Right cardiac atrium (tissue), 5 donors: ENCODE measurements at places on chromosomes 5 and 9. TPM values are rescaled to one million over a fixed set of nuclear protein-coding genes. Genes with fewer than 3 reads are reported as not detected.

- DNase-seq, result no peak
Observed at GRCh38 chr9:108869092-108869725, 7.1 kb downstream of the ACTL7A start.

BARHL1 gene
- total RNA-seq, result not detected

DNA sequence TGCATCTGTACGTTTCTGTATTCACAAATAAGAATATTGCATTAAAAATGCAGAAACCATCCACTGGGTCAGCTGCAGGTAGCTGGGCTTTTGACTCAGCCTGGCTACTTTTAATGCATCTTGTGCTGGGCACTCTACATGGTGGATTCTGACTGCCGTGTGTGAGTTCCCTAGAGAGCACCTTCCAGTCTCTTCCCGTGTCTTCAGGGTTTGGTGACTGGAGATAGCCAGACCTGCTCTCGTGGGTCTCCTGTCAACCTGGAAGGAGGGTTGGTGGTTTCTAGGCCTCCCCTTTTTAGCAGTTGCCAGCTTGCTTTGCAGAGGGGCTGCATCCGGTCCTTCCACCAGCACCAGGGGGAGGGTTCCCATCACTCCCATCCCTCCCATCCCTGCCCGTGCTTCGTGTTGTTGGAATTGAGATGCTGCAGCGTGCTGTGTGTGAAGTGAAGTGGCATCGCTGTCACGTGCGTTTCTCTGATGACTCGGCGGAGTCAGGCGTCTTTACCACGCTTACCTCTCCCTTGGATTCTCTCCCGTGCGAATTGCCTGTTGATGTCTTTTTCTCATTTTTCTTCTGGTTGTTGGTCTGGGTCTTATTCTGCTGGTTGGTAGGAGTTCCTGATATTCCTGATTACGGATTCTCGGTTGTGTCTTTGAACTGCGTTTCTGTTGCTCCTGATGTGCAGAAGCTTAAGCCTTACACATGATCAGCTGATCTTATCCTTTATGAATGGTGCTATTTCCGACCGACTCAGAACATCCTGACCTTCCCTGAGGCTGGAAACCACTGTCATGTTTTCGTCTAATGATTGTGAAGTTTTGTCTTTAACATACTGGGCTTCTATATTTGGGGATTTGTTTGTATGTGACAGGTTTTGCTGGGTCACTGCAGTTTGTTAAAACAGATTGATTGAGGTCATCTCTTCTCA lies 16.9 kb downstream of the FBXW5 start:
- DNase-seq, result no peak

DNA sequence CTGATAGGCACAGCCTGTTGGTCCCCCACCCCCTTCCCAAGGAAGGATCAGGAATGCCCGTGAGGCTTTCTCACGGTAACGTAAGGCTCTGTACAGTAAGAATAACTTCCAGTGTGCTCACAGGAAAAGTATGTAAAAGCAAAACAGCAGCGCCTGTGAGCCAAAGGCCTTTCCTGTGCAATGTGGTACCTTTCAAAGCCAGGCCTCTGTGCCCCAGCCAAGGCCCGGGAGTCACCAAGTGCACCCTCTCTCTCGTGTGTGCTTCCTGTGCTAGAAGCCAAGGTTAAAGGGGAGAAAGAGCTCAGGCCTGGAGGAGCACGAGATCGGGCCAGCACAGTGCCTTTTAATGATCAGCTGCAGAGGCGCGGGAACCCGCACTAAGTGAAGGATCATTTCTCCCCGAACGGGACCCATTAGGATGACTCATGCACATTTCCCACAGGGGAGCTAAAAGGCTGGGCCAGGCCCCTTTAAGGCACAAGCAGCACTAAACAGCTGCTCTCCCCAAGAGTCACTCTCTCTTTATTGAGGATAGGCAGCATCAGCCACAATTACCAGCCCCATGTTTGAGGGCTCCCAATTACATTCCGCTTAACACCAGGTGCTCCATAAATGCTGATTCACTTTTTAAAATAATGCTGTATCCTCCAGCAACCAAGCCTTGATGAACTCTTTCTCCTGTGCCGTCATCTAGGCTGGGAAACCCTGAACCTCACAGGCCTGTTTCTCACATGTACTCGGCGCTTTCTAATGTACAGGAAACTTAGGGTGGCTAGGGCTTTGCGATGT lies 42.8 kb downstream of the SHB start:
- peak; percentile 74 for DNase-seq

DNA sequence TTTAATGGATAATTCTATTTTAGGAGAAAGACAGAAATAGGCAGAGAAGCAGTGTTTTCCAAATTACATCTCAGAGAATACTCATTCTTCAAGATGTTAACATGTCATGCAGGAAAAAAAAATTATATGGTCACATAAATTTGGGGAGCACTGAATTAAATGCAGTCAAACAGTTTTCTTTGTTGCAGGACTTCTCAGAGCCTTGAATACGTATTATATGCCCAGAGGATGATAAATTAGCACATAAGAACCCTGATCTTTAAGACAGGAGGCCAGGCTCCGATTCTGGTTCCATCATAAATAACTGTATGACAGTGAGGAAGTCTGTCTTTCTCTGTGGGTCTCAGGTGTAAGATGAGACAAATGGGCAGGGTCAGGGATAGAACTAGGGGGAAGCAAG lies 41.4 kb downstream of the FAT2 start:
- DNase-seq, result no peak

- DNase-seq, result peak; percentile 60
Observed at GRCh38 chr9:14313951-14314423, at the start of gene NFIB. NFIB (minus strand) TSS chr9:14314141; CDS start chr9:14313511, 630 bp downstream.

DNA sequence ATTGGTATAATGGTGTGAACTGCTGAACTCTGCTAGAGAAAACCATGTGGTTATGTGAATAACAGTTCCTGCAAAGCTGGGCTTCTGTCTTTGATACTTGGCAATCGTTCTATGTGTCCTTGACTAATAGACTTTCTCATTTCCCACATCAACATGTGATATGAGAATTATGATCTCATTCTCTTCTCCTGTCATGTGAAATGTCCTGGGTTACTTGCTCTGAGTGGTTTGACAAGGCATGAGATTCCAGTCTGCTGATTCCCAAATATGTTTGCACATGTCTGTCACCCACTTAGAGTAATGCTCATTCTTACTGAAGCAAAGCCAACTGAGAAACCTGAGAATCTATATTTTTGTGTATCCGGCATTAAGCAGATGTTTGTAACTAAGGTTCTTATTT lies 141.2 kb downstream of the PARP8 start:
- no peak for DNase-seq

DNA sequence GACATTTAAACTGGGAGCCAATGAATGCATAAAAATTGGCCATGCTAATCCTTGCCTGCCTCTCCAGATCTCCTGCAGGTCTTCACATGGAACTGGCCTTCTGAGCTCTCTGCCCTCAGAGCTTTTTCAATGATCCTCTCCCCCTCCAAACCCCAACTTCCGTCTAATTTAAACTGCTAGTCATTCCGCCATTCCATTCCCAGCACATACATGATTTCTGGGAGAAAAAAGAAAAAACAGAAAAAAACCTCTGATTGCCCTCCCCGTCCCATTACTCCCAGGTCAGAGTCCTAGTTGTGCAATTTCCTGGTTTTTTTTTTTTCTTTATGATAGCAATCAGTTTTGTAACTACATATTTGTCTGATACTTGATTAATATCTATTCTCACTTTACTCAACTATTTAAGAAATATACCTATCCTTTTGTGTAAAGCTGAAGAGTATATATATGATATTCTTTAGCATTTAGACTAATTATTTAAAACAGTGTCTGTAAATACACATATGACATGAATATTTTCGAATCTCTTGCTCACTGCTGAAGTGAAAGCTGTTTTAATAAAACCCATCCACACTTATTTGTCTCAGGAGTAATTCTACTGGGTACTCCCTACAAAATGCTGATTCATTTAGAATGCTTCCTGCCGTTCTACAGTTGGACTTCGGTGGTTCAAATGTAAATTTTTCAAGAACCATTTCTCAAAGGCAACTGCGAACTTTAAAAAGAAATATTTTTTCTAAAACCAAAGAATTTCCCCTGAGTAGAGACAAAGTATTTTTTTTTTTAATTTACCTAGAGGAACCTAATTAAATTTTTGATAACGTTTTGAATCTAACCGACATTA lies 1.6 kb downstream of the HINT1 start:
- DNase-seq, result no peak

- DNase-seq, result no peak
Observed at GRCh38 chr9:138045541-138046490, 168.2 kb downstream of the CACNA1B start.

GRCh38 chr9:35073279-35073612 lies 821 bp upstream of the VCP start:
- DNase-seq, result no peak

FGF1 gene
- total RNA-seq, result 31.3 TPM

- no peak for DNase-seq
Observed at GRCh38 chr5:126499853-126500342, 76.7 kb downstream of the GRAMD2B start.

COL5A1 gene
- total RNA-seq, result 29.5 TPM

- DNase-seq, result peak; percentile 92
Observed at GRCh38 chr5:174724484-174725260, at the start of gene MSX2. MSX2 (plus strand) TSS chr5:174724582; CDS start chr5:174724660, 78 bp downstream.

DNA sequence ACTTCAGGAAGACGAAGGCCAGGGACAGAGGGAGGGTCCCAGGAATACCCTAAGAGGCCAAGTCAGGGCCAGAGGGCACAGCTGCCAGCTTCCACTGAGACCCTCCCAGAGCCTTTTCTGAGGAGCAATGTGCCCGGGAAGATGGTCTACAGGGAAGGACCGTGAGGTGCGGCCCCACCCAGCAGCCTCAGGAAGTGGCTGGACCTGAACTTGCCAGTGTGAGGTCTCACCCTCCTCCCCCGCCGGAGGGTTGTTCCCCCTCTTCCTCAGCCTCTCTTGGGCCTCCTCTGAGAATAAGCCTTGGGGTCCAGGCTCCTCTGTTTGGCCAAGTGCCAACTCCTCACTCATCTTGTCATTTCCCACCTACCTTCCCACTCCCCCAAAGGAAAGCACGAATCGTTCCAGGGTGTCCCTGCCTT lies 13.4 kb upstream of the SLC25A51 start:
- peak; percentile 73 for DNase-seq

MEIKIN gene
- 0.20 TPM for total RNA-seq

DNA sequence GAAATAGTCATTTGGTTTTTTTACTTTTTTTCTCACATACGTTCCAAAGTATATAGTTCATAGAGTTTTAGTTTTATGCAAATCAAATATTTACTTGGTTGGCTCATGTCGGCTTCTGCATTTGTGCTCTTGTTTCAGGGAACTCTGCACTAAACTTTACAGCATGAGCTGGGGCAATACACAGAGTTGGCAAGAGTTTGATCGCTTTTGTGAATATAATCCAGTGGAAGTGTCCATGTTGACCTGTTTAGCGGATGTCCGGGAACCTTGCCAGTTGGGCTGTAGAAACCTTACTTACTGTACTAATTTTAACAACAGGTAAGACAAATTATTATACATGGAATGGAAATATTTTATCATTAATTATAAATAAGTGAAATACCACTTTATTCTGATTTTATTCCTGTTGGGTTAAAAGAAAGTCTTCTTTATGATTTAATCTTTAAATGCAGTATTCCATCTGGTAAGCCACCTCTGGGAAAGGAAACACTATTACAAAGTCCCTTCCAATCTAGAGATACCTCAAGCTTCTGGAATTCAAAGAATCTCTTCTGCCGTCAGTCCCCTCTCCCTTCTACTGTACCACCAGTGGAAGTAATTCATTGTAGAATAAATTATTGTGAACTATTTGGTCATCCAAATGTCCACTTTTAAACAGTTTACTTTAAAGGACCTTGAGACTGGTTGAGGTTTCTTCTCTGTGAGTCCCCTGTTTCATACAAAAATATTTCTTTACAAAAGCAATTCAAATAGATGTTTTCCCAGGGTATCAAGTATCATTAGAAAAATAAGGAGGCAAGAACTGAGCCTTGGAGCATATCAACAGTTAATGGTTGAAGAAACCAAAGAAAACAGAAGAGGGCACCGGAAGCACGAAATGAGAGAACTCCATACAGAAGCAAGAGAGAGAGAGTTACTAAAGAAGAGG lies 45.2 kb upstream of the GLIPR2 start:
- no peak for DNase-seq

DNA sequence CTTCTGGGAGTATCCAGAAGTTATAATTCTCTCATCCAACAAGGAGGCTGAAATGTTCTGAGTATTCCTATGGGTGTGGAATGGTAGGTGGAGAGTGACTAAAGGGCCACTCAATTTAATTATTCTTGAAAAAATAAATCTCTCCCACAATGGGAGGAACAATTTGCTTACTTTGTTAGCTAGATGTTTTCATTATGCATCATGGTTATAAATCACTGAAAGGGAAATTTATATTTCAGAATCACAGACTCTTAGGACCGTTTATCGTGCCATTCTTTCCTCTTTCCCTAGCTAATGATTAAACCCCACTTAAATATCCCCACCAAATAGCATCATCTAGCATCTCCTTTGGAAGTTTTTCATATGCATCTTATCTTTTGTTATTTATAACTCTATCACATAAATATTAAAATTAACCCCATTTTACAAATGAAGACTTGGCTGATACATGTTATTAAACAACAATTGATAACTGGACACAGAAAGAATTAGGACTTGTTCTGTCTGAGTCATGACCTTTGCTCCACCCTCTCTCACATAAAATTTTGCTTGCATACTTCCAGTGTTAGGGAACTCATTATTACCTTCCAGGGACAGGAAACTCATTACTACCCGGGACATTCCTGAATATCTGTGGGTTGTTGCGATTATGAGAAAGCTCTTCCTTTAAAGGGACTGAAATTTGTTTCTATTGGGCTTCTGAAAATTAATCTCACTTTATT lies 94.9 kb upstream of the NMUR2 start:
- no peak for DNase-seq

GRCh38 chr5:6979061-6979460 lies 265.8 kb downstream of the TENT4A start:
- no peak for DNase-seq

- no peak for DNase-seq
Observed at GRCh38 chr9:36870960-36871359, 163.1 kb downstream of the PAX5 start.

- no peak for DNase-seq
Observed at GRCh38 chr9:95419444-95419843, 97.3 kb downstream of the PTCH1 start.

GRCh38 chr9:97386733-97387503 lies 25.0 kb upstream of the TDRD7 start:
- peak; percentile 85 for DNase-seq

SLCO6A1 gene
- not detected for total RNA-seq

GRCh38 chr5:180598316-180598701 lies 7.0 kb upstream of the SCGB3A1 start:
- peak; percentile 29 for DNase-seq

DNA sequence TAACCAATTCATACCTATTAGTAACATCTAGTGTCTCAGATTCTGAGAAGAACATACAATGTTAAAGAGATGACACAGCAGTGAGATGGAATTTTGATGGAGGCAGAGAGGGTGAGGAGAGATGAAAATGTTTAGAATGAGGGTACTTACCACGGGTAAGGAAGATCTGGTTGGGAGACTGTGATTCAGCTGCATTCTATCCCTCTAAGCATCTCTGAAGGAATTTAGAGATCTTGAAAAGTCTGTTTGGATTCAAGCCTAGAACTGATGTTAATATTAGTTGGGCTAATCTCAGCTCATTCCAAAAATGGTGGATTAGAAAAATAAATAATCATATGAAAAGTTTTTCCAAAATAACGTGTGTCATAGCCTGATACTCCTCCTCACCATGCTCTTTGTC lies 191.5 kb upstream of the CLINT1 start:
- DNase-seq, result no peak

SLC6A3 gene
- total RNA-seq, result not detected

GRCh38 chr5:148834689-148835088 lies 8.3 kb downstream of the ADRB2 start:
- DNase-seq, result no peak
